ENCODE measurements at places on chromosomes 1 and 21.

DNA sequence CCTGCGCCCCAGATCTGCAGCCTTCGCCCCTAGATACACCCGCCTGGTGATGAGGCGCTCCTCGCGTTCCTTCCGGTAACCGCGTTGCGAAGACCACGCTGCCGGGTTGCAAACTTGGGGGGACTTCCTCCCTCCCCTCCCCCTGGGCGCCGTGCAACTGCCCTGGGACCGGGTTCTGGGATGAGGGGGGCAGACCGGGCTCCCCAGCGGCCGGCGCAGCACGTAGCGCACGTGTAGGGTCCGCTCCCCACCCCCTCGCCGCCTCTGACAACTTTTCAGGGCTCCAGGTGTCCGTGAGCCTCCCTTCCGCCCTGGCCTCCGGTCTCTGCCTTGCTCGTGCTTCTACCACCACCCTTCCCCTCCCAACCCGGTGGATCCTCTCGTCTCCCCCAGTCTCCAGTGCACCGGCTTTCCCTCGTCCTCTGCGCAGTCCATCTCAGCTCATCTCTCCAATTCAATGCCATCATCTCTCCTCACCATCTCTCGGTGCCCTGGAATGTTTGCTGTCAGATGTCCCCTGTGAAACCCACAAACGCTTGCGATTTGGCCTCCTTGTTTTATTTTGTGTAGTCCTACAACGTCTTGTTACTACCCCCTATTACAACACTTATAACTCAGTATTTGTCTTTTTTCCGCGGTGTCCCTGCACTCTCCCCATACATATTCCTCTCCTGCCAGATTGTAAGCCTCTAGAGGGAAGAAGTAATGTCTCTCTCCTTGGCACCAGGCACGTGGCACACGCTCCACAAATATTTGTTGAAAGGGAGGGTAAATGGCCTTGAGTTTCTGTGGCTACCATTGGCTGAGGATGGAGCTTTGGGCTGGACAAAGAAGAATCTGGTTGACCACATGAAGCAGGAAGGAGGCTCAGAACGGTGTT, 782 bp downstream of the PCAT6 start:
- DNase-seq = no peak

GRCh38 chr1:93251966-93252365, 71.4 kb downstream of the CCDC18 start:
- DNase-seq = no peak

DNA sequence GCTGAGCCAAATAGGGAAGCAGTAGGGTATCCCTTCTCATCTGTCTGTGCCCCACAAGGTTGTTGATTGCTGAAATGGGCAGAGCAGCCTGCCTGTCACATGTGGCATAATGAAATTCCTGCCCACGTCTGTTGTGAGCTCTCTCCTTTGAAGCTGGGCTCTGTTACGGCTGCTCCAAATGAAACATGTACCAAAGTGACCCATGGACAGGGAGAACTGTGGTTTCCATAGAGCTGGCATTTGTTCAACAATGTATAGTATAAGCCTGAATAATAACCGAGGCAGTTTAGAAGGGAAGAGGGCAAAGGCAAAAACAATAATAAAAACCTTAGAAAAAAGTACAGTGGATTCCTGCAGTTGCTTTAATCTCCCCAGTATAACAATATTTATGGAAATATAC, 149.7 kb downstream of the LYPLAL1 start:
- no peak for DNase-seq

GRCh38 chr1:7915826-7916500, 24.7 kb downstream of the TNFRSF9 start:
- DNase-seq = no peak

DNA sequence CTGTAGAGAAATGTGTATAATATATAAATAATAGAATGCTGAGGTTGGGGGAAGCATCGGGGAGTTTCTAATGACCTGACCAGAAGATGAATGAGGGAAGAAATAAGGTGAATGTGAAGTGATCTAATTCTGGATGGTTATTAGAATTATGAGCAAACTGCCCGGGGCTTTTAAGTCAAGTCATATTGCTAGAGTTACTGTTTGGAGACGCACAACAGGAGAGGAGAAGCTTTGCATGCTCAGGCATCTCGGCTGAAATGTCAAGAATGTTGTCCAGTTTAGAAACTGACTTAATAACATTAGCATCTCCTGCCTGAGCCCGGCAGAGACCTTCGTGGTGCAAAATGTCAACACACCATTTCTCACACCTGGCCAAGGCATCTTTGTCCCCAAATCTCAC, 119.1 kb downstream of the RRAGC start:
- no peak for DNase-seq

GRCh38 chr1:160256396-160257046, 5.8 kb downstream of the DCAF8 start:
- no peak for DNase-seq

GRCh38 chr1:92201973-92202372, 15.7 kb upstream of the C1orf146 start:
- DNase-seq = no peak

DNA sequence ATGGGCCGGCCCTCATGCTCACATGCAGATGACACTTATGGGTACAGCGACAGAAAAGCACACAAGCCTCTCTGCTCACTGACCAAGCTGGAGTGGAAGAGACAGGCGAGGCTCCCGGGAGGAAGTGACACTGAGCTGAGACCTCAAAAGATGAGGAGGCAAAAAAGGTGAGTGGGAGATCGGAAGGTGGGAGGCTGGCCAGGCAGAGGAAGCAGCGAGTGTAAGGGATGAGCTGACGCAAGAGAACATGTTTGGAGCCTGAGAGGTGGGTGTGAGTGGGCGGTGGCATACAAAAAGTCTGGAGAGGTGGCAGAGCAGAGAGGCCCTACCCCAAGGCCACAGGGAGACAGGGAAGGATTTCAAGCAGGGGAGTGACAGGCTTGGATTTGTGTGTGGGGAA, 18.2 kb upstream of the CDCP2 start:
- no peak for DNase-seq

DNA sequence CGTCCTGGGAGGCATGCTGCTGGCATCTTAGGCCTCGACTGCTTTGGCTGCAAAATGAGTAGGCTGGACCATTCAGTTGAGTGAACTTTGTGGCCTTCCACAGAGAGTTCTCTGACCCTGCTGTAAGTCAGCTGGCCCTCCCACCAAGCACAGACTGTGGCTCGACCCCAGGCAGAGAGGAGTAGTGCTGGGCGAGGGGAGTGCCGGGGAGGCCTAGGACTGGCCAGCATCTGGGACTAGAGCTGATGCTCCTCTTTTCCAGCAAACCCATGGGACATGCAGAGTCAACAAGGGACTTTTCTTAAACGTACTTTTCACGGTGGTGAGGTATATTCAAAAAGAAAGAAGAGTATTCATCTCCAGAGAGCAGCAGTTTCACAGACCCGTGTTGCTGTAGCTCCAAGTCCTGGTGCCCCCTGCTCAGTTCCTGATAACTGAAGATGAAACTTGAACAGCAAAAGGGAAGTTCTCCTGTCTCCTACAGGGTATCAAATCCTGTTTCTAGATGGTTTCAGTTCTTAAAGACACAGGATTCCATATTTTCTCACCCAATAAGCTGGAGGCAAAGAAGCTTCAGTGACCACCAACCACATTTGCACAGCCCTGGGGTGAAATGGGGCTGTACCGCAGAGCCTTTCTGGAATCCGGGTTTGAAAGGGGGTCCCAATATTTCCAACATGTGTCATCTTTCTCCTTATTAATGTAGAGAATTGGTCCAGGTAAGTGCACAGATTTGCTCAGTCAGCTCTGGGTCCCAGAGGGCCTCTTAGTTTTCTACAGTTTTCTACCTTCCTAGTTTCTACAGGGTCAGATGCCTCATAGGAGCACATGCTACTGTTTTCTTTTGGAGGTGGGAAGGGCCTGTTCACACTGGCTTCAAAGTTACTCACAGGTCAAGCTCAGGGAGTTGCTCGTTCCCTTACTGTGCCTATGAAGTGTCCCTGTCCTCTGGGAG, 20.9 kb downstream of the BATF3 start:
- DNase-seq = no peak

- no peak for DNase-seq
Observed at GRCh38 chr21:45280969-45281368, 6.7 kb downstream of the POFUT2 start.

- DNase-seq = no peak
Observed at GRCh38 chr1:208084220-208084619, 160.0 kb downstream of the PLXNA2 start.

DNA sequence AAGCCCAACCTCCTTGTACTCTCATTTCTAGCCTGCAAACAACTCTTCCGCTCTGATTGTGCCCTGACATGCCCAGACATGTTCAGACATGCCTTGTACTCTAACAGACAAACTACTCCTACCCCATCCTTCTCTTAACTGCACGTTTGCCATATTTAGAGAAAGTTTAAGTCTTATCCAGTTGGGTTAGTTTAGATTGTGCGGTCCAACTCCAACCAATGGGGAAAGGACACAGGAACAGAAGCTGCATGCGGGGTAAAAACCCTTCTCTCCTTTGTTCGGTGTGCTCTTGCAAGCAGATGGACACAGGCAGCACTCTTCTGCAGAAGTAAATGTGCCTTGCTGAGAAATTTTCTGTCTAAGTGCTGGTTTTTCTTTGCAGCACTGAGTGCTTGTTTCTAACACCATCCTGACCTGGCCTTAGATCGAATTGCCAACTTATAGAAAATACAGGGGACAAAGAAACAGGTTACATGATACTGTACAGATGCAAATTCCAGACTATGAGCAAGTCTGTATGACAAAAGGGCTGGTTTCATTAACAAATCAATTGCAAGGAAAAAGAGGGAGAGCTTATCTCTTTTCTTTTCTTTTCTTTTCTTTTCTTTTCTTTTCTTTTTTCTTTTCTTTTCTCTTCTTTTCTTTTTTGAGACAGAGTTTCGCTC, 35.8 kb upstream of the IFNGR2 start:
- DNase-seq = no peak
